Stimulated activated CD8-positive, alpha-beta memory T cell treated with anti-CD3 and anti-CD28 coated beads, Interleukin-12 subunit alpha, Interleukin-12 subunit beta, amount 100 ng/mL, for 4 hours (primary cell): ENCODE measurements at places on chromosomes 6 and 20.

GRCh38 chr6:160461641-160462040 lies 113.5 kb downstream of the SLC22A3 start:
- no peak for DNase-seq

GRCh38 chr6:87943191-87943590 lies 104.5 kb upstream of the SPACA1 start:
- DNase-seq = no peak

DNA sequence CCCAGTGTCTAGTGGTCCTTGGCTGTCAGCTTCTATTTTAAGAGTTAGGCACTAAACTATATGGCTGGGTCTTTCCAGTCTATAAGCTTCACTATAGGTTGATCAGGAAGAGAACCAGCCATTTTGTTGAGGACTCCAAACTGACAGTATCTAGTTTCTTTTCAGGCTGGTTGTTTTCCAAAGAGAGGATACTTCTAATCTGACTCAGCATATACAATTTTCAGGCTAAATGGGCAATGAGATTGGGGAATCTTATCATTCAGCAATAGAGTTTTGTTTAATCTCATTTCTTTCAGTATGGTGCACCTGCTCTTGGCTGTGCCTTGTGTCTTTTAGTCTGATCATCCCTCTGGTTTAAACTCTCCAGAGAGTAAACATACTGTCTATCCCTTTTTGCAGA lies 20.4 kb upstream of the CTAGE9 start:
- DNase-seq = no peak

DNA sequence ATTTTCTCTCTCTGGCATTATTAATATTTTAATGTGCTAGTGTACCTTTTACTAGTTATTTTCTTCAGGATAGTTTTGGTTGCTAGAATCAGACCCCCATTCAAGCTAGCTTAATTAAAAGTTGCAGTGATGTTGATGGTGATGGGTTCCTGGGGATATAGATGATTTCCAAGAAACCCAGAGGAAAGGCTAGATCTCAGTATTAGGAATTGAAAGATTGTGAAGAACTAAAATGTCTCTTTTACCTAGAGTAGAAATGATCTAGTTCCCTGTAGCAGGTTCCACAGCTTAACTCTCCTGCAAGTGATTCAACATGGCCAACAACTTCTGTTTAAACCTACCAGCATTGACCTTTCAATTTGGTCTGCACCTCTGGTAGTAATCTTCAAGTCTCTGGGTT lies 78.6 kb downstream of the DOK5 start:
- DNase-seq = no peak

- DNase-seq = no peak
These were observed 30.2 kb downstream of the PANK2 start for GRCh38 chr20:3919352-3919751.

GRCh38 chr6:84910906-84911607 lies 146.7 kb upstream of the TBX18 start:
- no peak for DNase-seq

- DNase-seq = no peak
These were observed 47.3 kb upstream of the LRFN2 start for GRCh38 chr6:40634429-40634828.

- no peak for DNase-seq
These were observed 51.3 kb downstream of the AKAP12 start for GRCh38 chr6:151290877-151291721.

- DNase-seq = peak; percentile 41
These were observed 100.4 kb upstream of the MLN start for GRCh38 chr6:33904050-33904746.

GRCh38 chr20:38249536-38250310 lies 10.8 kb downstream of the KIAA1755 start:
- no peak for DNase-seq
